ENCODE measurements at places on chromosomes 12 and 14.
A peak's percentile ranks its signal among the peaks of the same experiment; 100 is the strongest.

- peak; percentile 34 for DNase-seq
These were observed 76.6 kb upstream of the GZMB start for GRCh38 chr14:24710403-24711112.

- no peak for DNase-seq
These were observed 381.0 kb downstream of the SNAPC1 start for GRCh38 chr14:62143245-62143644.

GRCh38 chr14:29892327-29892726 lies 35.3 kb downstream of the PRKD1 start:
- DNase-seq = no peak

- no peak for DNase-seq
These were observed 107.9 kb upstream of the GZMB start for GRCh38 chr14:24741871-24742270.

GRCh38 chr14:89370381-89370780 lies 46.7 kb downstream of the FOXN3 start:
- no peak for DNase-seq

DNA sequence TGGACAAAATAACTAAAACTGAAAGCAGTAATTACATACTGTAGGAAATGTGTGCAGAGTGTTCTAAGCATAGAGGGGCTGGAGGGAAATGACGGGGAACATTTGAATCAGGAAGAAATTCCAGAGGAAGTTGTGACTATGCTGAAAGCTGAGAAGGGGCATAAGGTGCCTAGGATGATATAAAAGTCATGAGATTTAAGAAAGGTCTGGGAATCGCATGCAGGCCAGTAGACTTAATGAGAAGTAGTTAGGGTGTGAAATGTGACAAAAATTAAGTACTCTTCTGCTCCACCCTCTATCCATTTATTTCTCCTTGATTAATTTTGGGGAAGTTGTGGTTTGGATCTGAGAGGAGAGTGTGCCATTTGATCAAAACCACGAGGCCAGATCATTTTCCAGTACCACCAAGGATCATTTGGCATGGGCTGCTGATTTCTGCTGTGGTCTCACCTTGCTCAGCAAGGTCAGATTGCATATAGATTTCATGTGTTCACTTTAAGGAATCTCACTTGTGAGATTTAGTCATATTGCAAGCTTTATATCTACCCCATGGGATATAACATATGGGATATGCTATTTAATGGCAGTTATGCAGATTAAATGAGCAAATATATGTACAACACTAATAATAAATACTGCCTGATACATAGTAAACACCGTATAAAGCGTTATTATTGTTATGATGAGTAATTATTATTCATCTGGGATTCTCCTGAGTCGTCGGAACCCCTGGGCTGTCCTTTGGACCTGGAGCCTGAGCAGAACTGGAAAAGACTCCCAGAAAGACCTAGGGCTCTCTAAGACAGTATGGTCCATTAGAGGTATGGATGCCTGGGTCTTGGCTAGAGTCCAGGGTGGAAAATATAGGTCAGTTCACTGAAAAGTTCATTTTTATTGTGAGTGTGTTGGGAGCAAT lies 72.3 kb downstream of the SRGAP1 start:
- no peak for DNase-seq

DNA sequence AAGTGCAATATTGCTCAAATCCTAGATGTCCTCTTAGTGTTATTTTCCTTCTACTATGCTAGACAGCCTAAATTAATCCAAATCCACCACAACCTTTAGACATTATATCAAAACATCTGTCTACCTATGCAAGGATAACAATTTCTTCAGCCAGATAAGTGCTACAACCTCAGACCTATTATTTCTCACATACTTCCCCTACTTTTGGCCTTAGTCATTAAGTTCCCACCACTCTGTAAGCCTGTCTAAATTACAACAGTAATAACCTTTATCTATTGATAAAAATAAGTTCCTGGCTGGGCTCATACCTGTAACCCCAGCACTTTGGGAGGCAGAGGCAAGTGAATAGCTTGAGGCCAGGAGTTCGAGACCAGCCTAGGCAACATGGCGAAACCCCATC lies 74.0 kb downstream of the KIF21A start:
- DNase-seq = no peak

- DNase-seq = no peak
These were observed 393.1 kb upstream of the RGS6 start for GRCh38 chr14:71538938-71539649.

DNA sequence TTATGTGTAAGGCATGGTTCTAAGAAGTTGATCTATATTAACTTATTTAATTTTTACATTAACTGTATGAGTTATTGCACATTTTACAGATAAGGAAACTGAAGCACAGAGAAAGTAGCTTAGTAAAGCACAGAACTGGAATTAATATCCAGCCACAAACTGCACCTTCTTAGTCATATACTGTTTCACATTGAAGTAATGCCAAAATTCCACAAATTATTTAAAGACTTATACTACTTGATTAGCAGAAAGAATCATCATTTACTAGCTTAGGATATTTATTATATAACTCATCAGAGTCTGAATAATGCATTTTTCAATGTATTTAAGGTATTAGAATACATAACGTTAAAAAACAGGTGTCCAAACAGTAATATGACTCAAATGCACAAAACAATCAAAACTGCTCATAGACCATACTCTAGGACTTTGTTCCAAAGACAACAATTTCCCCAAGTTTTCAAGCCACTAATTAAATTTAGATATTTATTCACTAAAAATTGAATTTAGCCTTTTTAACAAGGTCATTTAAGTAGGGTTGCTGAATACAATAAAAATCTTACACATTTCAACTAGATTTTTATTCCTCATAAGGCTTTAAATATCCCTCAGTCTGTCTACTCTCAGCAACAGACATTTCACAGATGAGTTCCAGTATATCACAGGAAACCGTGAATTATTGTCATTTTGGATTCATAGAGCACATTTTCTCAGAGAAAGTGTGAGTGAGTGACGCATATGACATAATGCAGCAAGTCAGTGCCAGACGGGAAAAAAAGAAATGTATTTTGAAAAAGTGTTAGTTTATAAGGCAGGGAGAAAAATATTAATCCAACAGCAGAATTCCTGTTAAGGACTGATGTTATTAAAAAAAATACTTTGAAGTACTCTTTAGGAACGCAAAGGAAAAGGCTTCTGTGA lies 782.5 kb downstream of the TMTC2 start:
- DNase-seq = no peak

- DNase-seq = no peak
These were observed at the start of gene CLEC2B for GRCh38 chr12:9869307-9870161. CLEC2B (minus strand) TSS chr12:9869354.

All from stimulated activated CD8-positive, alpha-beta memory T cell treated with anti-CD3 and anti-CD28 coated beads, Interleukin-12 subunit alpha, Interleukin-12 subunit beta, amount 100 ng/mL, for 1 hour (primary cell).